ENCODE measurements at places on chromosomes 4 and X.

DNA sequence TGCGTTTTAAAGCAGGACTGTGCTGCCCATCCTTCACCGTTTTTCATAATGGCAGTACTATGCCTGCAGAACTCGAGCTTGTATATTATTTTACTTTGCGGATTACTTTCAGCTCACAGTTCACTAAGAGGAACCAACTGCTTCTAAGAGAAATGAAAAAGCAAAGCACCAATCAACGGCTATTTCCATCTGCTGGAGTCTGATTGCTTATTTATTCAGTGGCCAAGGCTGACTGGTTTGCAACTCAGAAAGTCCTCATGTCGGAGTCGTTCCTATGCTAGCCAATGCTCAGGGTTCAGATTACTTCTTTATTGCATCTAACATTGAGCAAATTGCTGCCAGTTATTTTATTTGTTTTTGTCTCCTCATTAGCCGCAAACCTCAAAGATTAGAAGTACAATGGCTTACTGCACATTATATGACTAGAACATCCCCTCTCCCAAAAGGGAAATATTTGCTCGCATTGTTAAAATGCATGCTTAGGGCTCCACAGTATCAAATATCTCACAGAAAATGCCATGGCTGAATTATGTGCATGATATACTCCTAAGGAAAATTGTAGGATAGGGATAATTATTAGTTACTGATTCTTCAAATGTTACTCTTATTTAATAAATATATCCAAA is 1628.2 kb upstream of the ADGRL3 start:
- no peak for DNase-seq

- DNase-seq, result no peak
Observed at GRCh38 chrX:122219226-122219625, 964.9 kb upstream of the GRIA3 start.

GRCh38 chr4:8731364-8731763 is 138.8 kb downstream of the CPZ start:
- DNase-seq, result no peak

DNA sequence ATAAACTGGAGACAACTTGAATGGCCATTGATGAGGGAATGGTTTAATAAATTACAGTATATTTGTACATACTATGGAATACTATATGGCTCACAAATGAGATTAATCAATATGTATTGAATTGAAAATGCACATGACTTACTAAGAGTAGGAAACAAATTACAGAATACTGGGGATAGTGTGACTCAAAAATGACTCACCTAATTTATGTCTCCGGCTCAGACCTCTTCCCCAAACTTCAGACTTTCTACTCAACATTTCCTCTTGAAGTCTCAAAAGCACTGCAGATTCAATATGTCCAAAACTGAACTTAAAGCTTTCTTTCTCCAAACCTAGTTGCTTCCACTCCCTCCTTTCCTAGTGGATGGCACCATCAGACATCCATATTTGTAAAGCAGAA is 28.8 kb upstream of the GRIA3 start:
- no peak for DNase-seq

- DNase-seq, result no peak
Observed at GRCh38 chrX:133323431-133323830, 91.9 kb downstream of the GPC4 start.

DNA sequence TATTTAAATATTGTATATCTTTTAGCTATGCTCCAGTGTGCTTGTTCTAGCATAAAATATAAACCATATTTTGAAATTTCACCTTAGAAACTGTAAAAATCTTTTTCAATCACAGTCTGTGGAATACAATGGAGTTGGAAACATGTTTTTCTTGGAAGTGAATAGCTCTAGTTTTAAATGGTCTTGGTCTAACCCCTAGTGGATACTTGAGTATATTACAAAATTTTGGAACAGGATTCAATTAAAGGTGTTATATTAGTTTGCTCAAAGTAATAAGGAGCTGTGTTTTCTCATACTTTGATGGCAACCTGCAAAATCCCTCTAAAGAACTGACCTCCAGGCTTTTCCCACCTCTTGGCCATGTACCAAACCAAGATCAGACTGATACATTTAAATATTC is 48.2 kb downstream of the STK26 start:
- DNase-seq, result peak; percentile 7

- DNase-seq, result no peak
Observed at GRCh38 chr4:6281436-6282313, 12.0 kb downstream of the WFS1 start.

DNA sequence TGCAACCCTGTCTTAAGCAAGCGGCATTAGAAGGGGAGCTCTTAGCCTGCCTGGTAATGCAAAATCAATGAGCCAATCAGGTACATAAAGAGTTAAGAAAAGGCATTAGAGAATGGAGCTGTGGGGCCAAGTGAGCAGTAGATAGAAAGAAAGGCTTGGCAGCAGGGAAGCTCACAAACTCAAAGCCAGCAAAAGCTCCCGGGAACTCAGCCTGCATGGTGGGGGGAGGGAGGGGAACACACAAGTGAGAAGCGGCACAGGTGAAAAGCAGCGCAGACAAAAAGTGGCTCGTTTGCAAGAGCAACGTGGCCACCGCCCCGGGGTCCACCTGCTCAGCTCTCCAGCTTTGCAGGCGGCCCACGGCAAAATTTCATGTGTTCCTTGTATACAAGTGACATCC is 818.5 kb downstream of the FAM133A start:
- no peak for DNase-seq

DNA sequence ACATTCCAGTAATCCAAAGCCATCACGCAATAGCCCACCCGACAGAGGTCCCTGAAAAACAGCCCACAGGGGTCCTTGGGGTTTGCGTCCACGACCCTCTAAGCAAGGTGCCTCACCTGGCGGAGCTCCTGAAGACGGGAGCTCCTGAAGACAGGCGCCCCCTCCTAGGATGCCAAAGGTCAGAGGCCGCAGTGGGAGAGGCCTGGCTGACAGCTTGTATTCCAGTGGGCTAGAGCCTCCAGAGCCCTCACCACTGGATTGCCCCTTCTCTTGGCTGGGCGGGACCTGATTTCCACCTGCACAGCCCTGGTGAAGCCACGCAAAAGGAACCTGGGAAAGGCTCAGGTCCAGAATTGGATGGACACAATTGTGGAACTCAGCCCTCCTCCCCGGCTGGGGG is 29.7 kb upstream of the WFS1 start:
- DNase-seq, result no peak

DNA sequence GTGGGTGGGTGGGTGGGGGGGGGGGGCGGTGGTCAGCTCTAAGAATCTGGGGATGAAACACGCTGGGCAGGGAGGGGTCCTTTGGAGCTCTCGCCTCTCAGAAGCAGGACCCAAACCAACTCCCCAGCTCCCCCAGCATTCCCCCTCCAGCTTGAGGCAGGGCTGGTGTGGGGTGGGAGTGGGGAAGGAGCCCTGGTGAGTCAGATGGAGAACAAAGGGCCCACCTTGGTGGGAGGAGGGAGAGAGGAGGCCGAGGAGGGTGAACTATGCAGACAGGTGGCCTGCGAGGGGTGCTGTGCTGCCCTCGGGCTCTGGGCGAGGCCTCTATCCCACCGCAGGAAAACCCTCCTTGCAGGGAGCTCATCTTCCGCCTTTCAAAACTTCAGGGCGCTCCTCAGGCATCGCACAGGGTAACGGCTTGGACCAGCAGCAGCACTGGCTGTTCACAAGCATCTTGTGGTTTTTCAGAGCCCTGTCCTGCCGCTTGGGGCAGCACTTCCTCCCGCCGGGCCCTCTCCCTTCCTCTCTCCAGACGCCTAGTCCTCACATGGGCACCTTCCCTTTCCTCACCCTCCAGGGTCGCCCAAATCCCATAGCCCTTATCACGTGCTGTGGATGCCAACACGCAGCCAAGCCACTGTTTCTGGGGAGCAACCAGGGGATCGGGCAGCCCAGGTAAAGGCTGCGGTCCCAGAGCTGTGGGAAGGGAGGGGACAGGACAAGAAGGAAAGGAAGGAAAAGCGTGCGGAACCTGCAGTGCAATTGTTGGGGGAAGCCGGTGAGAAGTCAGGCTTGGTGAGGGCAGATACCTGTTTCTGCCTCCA is 34.0 kb upstream of the GRPEL1 start:
- DNase-seq, result peak; percentile 83

GRCh38 chr4:130329036-130329435 is 1233.1 kb downstream of the C4orf33 start:
- DNase-seq, result no peak

GRCh38 chr4:100391086-100391485 is 126.7 kb downstream of the EMCN start:
- no peak for DNase-seq

DNA sequence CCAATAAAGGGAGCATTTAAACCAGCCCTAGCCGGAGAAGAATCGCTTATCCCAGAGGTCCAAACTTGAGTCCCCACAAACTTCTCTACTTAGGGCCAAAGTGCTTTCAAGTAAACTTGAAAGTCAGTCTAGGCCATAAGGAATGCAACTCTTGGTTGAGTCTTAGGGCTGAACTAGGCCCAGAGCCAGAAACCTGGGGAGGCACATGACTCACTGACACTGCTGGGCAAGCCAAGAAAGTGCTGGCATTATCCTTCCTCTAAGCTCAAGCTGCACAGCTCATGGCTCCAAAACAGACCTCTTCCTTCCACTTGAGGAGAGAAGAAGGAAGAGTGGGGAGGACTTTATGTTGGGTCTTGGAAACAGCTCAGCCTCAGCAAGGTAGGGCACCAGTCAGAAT is 1257.3 kb upstream of the DIAPH2 start:
- DNase-seq, result no peak

DNA sequence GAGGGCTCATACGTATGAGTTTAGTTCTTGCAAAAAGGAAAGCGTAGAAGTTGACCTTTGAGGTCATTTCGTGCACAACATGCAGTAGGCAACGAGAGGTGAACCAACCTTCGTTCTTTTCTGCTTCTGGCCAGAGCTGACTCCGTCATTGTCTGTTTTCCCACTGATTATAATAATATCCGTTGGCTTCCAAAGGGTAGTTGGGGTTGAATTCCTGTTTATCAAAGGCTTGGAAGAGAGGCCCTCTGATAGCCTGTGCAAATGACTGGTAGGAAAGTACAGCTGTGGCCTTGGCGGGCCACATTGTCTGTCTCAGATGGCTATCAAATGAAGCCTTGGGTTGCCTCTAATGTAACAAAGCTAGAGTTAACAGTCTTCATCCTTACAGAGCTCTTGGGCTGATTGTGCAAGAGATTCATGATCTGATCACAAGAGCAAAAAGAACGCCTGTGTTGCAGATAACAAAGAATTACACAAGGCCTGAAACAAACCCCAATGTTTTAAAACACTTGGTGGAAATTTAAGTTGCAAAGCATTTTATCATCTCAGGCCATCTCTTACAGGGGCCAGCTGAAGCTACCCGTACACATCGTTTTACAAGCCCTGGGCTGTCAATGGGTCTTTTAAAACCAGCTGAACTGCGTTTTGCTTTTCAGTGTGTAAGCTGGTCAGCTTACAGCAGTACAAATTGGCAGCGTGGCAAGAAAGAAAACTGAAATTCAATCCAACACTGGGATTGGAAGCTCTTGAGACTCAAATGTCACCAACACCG is 46.1 kb upstream of the FAM9C start:
- DNase-seq, result peak; percentile 11

DNA sequence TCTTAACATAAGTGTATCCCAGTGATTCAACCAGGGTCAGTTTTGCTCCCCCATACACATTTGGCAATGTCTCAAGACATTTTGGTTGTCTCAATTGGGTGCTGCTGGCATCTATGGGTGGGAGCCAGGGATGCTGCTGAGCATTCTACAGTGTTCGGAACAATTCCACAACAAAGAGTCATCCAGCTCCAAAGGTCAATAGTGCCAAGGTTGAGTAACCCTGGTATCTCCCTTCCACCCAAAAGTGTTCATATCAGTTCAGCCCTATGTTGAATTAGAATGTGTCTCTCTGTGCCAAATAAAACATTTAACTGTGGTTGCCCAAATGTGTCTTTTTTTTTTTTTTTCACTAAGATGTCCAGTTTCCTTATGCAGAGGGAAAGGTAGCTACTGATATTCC is 129.4 kb upstream of the RAI2 start:
- DNase-seq, result no peak

DNA sequence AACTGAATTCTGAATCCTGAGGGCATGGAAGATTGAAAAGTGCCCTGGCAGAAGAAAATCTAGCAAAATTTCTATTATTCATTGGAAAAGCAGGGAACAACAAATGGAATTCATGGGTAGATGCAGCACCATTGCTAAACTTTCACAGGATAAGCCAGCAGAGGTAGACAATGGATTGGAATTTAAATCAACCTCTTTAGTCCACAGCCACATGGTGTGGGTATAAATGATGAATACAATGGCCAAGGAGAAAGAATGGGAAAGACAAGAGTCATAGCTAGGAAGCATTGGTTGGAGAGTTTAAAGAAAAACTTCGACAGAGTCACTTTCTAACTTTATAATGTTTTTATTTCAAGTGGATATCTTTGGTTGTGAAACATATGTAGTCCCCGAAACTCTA is 332.8 kb upstream of the PUDP start:
- DNase-seq, result no peak

GRCh38 chrX:153179131-153179530 is at the start of gene MAGEA1:
MAGEA1 (plus strand) TSS chrX:153179284; CDS start chrX:153182390, 3,106 bp downstream.
- no peak for DNase-seq

DNA sequence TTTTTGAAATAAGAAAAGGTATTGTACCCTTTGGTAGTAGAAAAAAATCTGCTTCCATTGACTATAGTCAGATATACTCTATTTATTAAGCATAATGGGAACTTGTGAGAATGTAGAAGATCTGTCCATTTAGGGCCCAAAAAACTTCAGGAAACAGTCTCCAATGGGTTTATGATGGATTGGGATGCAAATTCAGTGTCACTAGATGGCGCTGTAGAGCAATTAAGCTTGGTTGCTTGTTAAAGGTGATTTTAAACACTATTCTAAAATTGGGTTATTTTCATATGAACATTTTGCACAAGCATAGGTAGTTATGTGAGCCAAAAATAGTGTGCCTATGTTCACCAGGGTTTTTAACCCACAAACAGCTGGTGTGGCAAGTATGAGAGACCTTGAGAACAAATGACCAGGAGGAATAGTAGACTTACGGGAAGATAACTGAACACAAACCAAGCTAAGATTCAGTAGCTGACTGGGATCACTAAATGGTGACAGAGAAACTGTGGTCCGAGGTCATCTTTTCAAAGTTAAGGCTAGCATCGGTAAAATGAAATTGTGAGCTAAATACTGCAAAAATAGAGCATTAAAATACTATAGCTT is 80.3 kb upstream of the LSM6 start:
- DNase-seq, result peak; percentile 18

- DNase-seq, result no peak
Observed at GRCh38 chrX:71622576-71623450, 4.5 kb upstream of the CXCR3 start.

Data from HuH-7 (cell line).